Stimulated activated CD8-positive, alpha-beta memory T cell treated with anti-CD3 and anti-CD28 coated beads, Interleukin-15, amount 100 ng/mL, for 48 hours (primary cell): ENCODE measurements at places on chromosomes 11 and 22.

DNA sequence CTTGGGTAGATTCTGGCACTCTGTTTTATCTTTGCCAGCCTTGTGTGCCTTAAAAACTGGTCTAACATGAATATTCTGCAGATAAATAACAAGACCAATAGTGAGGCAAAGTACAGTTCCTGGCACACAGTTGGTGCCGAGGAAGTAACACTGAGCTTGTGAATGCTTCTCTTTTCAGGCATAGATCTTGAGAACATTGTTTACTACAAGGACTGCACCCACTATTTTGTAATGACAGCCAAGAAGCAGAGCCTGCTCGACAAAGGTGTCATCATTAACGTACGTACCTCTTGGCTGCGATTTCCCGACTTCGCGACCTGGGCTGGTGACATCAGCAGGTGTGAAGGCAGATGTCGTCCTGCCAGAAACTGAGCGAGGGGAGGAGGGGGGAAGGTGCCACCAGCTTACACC is 105.7 kb downstream of the MICAL2 start:
- DNase-seq = no peak

- no peak for DNase-seq
Measured at GRCh38 chr11:33734441-33735270, 1.6 kb downstream of the CD59 start.

DNA sequence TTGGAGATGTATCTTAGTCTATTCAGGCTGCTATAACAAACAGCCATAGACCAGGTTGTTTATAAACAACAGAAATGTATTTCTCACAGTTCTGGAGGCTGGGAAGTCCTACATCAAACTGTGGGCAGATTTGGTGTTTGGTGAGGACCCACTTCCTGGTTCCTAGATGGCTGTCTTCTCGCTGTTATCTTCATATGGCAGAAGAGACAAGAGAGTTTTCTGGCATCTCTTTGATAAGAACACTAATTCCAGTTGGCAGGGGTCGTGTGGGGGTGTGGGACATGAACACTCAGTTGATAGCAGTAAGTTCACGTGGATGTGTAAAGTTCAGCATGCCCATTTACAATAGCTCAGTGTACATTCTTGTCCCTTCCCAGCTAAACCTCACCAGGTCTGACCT is 41.3 kb upstream of the HMGXB4 start:
- DNase-seq = no peak

GRCh38 chr11:112421879-112422278 is 161.2 kb upstream of the PLET1 start:
- no peak for DNase-seq

DNA sequence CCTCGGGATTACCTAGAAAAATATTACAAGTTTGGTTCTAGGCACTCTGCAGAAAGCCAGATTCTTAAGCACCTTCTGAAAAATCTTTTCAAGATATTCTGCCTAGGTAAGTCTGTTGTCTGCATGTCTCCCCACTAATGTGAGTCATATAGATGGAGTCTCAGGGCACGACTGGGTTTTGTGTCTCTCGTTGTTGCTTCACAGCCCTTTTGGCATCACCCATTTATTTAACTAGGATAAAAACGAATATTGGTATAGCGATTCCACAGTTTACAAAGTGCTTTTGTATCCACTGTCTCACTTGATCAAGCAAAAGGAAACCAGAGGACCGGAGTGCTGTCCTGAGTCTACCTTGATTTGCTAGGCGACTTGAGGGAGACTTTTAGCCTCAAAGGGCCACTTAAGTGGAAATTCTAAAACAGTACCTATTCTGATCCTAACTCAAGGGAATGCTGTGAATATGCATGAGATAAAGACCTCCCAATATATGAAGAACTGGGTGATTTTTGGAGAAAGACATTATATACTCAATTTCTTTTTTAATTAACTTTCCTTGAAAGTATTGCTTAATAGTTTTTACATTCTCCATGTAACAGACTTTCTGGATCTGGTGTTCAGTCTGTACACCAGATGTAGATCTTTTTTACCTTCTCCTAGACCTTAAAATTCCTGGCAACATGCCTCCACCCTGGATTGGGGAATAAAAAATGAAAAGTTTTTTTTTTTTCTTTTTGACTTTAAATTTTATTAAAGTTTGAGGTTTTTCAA is 590 bp downstream of the NNMT start:
- no peak for DNase-seq

DNA sequence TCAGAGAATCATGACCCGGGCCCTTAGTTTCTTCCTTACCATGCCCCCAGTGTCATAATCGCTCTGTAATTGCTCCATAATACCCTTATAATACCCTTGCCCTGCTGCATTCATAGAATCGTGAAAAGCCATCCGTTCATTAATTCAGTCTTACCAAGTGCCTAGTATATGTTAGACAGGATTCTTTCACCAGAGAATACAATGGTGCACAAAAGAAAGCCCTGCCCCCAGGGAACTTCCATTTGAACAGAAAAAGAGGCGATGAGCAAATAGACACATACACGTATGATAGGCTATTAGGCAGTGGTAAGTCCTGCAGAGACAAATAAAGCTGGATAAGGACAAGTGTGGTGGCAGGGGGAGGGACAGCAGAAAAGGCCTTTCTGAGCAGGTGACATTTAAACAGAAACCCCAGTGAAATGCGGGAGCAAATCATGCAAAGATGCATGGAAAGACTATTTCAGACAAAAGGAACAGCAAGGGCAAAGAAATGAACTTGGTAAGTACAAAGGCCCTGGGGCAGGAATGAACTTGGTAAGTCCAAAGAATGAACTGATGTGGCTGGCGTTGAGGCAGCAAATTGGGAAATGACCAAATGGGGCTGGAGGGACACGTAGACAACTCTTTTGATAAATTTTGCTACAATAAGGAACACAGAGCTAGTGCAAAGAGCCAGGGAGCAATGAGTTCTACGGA is 74.6 kb upstream of the CREB3L1 start:
- DNase-seq = no peak

DNA sequence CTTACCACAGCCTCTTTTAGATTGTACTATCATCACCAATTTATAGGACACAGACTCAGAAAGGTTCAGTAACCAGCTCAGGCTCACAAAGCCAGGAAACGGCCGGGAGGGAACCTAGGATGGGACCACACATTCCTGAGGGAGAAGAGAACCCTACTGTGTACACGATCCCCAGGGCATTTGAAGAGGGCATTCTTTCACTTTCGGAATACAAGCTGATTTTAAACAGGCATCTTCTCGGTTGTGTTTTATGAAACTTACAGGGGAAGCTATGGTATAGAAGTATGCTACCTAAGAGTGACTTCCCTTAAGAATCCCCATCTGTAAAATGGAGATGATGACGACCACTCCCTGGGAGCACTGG is 19.0 kb downstream of the SMCO4 start:
- DNase-seq = no peak

DNA sequence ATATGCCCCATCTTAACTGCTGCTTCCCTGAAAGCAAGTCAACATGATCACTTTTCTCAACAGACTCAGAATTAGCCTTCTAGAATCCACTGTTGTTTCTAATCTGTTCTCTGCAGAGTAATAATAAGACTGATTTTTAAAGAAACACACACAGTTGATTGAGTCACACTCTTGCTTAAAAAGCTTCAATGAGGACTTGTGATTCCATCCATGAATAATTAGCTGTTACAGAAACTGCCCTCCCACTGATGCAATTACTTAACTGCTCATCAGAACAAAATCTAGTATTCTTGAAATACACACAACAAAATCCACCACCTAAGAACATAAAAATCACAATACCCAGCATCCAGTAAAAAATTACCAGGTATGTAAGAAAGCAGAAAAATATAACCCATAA is 100.5 kb upstream of the TIMP3 start:
- DNase-seq = no peak

DNA sequence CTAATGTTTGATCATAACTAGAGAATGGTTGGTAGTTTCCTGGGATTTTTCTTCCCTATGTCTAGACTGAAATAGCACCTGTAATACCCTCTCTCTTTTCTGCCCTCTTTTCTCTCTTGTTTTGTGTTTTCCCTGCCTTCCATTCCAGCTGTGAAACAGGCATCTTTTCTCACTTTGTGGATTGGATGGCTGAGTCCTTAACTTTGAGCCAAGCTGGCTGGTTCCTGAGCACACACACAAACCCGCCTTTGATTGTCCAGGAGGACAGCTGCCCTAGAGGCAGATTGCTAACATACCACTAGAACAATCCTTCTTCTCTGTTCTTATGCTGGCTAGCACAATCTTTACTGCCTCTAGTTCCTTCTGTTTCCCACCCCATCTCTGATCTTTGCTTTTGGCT is 17.7 kb downstream of the CTNND1 start:
- no peak for DNase-seq

GRCh38 chr11:128349650-128350299 is 237.6 kb downstream of the ETS1 start:
- no peak for DNase-seq

DNA sequence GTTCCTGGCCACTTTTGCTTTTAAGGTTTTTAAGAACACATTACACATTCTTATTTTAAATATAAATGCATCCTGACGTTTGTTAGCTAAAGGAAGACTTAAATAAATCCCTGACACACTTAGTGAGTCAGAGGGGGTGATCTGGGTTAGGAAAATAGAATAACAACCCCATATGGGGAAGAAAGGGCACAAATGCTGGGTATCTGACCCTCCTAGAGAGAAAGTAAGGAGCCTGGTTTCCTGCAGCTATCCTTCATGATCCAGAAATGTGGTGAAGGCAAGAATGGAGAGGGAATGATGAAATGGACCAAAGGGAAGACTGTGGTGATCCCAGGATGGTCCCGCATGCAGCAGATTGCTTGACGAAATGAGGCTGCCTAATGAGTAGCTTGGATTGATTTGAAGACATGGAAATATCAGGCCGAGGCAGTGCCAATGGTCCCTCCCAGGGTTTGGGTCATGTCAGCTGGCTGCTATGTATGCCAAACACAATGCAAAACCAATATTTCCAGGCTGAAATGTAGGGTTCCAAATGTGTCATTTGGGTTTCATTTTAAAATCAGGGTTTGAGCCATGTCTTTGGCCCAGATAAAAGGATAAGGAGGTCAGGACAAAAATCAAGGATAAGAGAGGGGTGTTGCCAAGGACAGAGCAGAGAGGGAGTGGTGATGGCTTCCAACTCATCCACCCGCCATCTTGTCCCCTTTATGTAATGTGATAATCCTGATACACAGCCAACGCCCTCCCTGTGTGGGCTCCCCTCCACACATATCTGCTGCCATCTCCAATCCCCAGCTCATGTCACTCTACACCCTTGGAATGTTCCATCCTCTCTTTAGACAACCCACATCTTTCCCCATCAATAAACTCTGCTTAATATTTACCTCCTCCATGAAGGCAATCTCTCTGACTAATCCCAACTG is 135.1 kb upstream of the PITPNB start:
- DNase-seq = no peak

GRCh38 chr11:84471501-84471900 is 1155.6 kb downstream of the DLG2 start:
- no peak for DNase-seq

DNA sequence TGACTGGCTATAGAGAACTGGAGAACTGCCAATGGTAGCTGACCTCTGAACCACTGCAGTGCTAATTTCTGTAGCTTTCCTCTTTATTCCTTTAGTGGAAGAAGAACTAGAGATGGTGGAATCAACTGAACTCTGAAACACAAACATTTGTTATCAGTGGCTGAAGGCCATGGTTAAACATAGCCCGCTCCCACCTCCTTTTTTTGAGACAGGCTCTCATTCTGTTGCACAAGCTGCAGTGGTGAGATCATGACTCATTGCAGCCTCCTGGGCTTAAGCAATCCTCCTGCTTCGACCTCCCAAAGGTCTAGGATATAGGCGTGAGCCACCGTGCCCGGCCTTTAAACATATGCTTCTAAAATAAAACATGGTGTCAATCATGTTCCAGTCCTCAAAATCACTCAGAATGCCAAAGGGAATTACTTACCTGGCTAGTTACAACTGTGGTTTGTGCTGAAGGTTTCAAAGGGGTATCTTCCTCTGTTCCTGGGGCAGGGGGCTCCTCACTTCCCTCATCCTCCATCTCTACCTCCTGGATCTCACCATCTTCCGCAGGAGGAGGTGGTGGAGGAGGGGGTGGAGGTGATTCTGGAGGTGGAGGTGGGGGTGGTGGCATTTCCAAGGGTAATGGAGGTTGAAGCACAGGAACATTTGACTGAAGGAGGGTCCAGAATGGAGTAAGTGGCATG is 9.0 kb upstream of the AGBL2 start:
- no peak for DNase-seq

GRCh38 chr11:3161309-3161708 is 3.8 kb downstream of the OSBPL5 start:
- DNase-seq = no peak

DNA sequence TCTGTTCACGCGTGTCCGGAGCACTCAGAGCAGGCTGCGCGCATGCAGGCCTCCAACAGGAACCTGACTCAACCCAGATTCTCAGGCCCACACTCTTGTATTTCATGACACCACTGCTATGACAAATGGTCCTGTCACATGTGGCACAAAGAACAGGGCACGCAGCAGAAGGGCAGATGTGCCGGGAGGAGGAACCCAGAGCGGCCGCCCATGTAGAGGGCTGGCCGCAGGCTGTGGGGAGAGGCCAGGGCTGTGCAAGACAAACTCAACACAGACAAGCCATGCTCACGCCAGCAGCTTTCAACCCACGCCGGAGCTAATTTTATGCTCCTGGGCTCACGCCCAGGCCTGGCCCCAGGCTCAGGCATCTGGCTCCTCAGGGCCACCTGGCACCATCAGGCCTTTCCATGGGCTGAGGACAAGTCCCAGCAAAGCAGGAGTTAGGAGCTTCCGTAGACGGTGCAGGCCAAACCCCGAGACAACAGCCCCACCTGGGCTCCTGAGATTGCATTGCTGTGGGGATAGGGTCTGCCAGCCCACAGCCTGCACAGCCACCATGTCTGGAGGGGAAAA is 40.0 kb downstream of the DUSP8 start:
- no peak for DNase-seq

DNA sequence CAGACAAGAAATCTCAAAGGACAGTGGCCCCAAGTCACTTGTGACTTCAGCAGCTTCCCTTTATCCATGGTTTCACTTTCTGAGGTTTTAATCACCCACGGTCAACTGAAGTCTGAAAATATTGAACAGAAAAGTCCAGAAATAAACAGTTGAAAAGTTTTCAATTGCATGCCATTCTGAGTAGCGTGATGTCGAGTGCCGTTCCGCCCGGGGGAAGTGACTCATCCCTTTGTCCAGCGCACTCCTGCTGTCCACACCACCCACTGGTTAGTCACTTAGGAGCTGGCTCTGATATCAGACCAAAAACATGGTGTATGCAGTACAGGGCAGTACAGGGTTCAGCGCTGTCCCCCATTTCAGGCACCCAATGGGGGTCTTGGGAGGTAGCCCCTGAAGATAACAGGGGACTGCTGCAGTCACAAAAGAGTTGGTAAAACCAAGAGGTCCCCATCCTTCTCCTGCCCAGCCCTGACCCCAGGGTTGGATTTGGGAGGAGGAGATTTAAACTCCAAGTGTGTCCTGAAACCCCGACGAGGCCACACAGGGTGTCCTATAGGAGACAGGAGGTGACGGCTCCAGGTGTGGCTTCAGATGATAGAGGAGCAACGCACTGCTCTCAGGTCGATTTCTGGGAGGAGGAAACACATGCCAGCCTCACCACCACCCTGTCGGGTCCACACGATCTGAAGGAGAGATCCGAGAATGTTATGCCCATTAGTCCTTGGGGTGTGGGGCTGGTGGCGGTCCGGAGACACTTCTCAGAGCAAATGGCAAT is 390.1 kb downstream of the CTTN start:
- no peak for DNase-seq
